ENCODE measurements at places on chromosomes 6 and 20.

DNA sequence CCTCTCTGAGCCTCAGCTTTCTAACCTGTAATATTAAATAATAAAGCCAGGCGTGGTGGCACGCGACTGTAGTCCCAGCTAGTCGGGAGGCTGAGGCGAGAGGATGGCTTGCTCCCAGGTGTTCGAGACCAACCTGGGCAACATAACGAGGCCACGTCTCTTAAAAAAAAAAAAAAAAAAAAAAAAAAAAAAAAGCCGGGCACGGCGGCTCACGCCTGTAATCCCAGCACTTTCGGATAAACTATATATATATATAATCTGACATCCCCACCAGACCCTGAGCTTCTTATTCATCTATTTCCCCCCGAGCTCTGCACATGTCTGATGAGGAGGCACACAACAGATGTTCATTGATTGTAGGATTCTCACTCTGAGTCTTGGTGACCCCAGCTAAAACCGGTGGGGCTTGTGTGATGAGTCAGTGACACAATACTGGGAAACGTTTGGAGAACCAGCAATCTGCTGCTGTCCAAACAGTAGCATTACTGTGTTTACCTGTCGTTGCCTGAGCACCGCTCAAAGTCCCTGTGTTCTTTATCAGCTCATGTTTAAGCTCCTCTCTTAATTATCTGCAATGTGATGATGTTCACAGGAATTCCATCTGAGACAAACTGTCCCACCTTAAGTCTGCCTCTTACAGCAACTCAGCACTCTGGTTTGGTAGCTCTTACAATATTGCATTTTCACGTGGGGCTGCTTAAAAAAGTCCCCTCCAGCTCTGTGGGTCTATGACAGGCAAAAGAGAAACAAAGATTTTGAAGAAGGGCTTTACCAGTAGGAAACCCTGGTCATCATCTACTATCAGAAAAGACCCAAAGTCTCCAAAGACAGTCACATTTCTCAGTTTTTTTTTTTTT is 1.0 kb upstream of the SPATA2 start:
- DNase-seq: no peak

- DNase-seq: no peak
These were observed 279.5 kb upstream of the RNF217 start for GRCh38 chr6:124682751-124683150.

DNA sequence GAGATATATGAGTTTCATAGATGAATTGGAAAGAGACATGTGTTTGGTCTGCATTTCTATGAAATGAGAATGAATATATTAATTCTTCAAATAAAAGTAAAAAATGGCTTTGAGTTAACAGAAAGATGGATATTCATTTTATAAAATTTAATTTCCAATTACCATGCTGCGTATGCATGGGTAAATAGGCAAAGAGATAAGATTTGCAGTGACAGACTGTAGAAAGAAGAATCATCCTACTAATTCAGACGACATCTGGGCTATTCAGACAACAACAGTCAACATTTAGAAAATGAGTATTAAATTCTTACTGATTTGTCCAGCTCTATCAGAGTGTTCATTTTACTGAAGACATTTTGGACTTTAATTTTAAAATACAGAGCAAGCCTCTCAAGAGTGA is 602.2 kb upstream of the NRSN1 start:
- no peak for DNase-seq

- no peak for DNase-seq
These were observed 65.1 kb upstream of the PMEPA1 start for GRCh38 chr20:57774951-57775350.

DNA sequence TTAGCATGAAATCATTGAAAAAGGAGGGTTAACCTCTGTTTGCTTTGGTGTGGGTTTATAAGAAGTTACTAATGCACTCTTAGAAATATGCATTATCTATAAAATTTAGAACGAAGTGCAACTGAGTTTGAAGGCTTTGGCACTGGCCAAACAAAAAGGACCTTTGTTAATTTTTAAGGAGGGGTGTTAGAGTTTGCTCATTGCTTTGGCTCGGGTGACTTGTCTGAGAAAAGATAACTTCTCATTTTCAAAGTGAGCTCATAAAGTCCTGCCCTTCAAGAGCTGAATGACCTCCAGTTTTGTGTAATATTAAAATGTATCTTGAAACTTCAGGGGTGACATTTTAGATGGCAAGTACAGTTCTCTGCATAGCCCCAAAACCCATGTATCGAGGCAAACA is 25.9 kb downstream of the NEDD9 start:
- no peak for DNase-seq

DNA sequence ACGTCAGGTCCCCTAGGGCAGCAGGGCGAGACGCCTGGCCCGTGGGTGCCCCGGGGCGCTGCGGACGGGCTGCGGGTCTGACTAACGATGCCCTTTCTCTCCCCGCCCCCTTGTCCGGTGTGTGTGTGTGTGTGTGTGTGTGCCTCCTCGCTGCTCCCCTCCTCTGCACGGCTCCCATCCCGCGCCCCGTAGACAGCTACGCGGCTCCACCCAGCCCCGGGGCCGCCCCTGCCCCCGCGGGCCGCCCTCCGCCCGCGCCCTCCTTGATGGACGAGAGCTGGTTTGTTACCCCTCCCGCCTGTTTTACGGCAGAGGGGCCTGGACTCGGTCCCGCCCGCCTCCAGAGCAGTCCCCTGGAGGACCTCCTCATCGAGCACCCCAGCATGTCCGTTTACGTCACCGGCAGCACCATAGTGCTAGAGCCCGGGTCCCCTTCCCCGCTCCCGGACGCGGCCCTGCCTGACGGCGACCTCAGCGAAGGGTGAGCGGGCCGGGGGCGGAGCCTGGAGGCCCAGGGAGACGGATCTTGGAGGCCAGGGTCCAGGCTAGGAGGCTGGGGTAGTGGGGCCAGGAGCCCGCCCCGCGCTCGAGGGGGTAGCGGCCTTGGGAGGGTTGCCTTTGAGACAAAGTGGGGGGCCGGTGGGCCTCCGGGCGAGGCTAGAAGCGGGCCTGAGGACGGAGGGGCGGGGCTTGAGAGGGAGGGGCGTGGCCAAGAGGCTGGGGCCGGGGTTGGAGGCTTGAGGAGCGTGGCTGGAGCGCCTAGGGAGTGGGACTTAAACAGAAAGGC is 5.1 kb downstream of the TP53INP2 start:
- peak; percentile 56 for DNase-seq

DNA sequence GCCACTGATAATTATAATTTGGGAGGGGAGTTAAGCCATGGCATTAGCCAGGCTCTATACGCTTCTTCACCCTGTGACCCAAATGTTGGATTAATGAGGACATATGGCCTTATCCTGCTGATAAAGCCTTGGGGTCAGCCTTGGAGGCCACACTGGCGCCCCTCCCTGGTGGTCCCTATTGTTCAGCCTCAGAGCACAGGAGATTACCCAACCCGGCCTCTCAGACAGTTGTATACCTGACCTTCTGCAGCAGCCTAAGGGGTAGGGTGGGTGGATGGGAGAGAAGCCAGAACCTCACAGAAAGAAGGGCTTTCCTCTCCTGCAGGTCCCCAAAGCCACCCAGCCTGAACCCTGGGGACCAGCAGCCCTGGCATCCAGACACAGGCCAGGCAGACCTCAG is 76.8 kb downstream of the LINC00237 start:
- no peak for DNase-seq

DNA sequence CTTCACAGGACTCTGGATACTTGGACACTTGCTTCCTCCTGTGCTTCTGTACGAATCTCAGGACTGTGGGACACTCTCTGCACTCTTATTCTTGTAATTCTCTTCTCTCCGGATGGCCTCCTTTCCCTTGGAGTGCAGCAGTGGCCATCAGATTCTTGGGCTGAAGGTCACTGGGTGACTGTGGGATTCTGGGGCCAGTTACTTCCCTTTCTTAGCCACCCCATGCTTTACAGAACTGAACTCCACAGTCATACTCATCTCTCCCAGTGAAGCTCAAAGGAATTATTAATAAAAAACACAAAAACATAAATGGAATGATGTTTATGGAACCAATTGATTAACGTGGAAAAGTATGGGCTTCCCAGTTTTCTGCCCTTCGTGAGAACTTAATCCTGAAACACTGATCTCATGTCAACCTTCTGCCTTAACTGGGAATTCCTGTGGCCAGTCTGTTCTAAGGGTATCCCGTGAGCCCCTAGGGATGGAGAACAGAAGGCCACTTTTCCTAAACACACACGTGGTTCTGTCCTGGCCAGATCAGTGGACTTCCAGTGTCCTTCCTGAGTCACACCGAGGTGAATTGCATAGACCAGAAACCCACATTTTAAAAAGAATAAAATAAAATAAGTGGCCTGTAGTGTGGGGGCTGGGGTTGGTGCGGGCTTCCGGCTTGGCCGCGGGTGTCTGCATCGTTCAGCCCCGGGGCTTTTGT is 23.6 kb upstream of the HLA-E start:
- no peak for DNase-seq

DNA sequence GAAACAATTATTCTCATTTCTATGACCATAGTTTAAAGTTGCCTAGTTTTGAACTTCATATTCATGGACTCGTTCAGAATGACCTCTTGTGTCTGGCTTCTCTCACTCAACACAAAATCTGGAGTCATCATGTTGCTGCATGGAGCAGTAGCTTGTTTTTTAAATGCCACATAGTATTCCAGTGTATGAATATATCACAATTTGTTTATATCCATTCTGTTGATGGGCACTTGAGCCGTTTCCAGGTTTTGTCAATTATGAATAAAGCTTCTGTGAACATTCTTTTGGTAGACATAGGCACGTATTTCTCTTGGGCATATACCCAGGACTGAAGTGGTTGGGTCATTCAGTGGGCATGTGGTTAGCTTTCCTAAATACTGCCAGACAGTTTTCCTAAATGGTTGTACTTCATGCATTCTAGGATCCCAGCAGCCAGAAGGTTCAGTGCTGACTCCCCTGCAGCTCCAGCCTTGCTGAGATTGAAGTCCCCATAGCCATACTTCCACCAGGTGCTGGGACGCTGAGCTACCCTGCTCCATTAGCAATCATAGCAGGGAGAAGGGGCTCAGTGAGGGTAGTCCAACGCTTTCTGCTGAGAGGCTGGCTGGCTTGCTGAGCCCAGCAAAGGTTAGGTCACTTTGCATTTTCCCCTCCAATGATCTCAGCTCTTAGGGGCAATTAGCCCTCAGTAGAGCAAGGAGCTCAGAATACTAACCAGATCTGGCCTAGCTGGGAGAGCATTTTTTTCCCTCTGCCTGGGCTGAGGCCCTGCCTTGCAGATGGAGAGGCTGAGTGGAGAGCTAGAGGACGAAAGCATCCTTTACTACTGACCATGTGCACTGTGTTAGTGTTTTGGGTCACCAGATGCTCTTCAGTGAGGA is 35.7 kb upstream of the CTNNBL1 start:
- DNase-seq: no peak

DNA sequence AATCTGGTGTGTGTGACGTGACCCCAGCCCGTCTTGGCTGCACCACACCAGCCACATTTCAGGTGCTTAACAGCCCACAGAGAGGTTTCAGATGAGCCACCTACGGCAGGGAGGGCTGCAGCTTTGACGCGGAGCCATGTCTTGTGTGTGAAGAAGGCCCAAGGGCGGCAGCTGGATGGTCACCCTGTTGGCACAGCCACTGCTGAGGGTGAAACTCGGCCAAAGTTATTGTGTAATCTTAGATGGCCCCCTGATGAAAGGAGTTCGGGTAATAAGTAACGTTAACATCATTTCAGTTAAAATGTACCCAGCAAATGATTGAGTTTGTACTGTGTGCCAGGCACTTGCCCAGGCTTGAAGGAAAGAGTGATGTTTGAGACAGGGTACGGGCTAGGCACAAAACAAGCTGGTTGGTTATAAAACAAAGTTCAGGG is 97.2 kb downstream of the SSR1 start:
- DNase-seq: no peak

DNA sequence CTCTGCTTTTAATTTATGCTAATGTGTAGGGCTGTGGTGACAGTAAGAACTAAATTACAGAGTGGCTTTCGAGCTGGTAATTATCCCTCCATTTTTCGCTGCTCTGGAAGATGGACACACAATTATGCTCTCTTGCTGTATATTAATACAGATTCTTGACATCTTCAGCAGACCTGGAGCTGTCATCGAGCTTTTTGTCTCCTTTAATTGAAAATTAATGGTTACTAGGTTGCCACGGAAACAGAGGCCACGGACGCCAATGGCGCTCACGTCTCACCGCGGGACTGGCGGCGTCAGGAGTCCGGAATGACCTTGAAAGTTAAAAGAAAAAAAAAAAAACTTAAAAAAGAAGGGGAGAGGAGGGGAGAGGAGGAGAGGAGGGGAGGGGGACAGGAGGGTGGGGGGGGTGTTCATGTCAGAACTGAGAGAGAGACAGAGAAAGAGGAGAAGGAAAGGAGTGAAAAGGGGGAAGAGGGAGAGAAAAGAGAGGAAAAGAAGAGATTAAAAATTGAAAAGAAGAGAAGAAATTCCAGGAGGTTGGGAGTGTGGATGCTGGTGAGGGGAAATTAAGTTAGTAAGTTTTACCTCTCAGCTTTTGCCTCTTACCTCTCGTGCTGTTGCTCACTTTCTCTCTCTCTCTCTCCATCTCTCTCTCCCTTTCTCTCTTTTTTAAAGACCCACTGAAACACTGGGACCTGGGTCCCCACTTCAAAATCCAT is 22.1 kb upstream of the FOXP4 start:
- no peak for DNase-seq

GRCh38 chr20:48794360-48794759 is 33.4 kb downstream of the PREX1 start:
- no peak for DNase-seq

GRCh38 chr20:49808753-49809152 is 3.9 kb upstream of the SLC9A8 start:
- no peak for DNase-seq

DNA sequence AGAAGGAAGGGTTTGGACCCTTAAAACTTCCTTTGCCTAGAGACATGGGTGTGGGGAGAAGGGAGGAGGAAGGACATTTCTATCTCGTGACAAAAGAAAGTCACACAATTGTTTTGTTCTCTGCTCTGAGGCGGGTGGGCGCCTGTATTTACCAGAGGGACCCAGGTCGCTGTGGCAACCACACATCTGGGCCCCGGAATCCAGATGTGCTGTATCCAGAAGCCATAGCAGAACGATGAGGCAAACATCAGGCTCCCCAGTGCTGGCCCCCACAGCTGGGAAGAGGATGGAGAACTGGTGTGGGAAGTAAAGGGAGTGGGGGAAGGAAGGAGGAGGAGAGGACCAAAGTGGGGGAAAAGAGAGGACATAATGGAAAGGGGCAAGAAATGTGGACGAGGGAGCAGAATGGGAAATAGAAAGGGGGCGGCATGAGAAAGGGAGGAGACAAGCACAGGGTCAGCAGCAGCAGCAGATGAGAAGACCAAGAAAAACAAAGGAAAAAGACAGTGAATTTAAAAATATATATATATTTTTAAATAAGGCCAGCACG is 3.4 kb upstream of the TNXB start:
- DNase-seq: no peak

GRCh38 chr6:137989664-137990063 is 117.6 kb downstream of the PERP start:
- no peak for DNase-seq

Data from thoracic aorta (tissue), 2 donors.